ENCODE measurements at places on chromosomes 3 and 15.

DNA sequence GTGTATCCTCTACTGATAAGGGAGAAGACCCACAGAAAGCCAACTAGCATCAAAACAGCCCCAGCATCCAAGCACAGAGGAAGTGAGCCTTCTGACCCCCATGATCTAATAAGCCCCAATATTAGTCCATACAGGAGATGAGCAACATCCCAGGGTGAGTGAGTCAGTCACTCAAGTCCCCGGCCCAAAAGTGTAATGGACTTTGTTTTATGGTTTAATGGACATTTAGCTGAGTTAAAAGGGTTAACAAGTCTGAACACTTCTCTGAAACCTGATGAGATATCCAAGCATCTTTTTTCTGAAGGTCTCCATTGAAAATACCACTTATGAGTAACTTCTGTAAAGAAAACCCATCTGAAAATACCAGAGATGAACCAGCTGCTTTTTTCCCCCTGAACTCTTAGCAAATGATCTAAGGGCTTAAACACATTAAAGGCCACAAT, 115.6 kb downstream of the GREM1 start:
- no peak for DNase-seq

DNA sequence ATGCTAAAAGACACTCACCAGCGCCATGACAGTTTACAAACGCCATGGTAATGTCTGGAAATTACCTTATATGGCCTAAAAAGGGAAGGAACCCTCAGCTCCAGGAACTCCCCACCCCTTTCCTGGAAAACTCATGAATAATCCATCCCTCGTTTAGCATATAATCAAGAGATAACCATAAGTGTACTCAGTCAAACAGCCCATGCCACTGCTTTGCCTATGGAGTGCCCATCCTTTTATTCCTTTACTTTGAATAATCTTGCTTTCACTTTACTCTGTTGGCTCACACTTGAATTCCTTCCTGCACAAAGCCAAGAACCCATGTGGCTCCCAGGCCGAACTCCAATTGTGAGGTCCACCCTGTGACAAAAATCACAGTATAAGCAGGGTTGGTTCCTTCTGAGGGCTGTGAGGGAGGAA, 19.1 kb upstream of the FSTL1 start:
- no peak for DNase-seq

- DNase-seq = no peak
Measured at GRCh38 chr3:48077815-48078214, 61.6 kb upstream of the MAP4 start.

GRCh38 chr3:66432767-66433521, 67.9 kb downstream of the LRIG1 start:
- no peak for DNase-seq
